ENCODE measurements at places on chromosomes 6 and 20.

GRCh38 chr20:41818991-41819390 is 200.8 kb upstream of the CHD6 start:
- no peak for DNase-seq

GRCh38 chr20:34215711-34216381 is 25.4 kb upstream of the ASIP start:
- DNase-seq: no peak

DNA sequence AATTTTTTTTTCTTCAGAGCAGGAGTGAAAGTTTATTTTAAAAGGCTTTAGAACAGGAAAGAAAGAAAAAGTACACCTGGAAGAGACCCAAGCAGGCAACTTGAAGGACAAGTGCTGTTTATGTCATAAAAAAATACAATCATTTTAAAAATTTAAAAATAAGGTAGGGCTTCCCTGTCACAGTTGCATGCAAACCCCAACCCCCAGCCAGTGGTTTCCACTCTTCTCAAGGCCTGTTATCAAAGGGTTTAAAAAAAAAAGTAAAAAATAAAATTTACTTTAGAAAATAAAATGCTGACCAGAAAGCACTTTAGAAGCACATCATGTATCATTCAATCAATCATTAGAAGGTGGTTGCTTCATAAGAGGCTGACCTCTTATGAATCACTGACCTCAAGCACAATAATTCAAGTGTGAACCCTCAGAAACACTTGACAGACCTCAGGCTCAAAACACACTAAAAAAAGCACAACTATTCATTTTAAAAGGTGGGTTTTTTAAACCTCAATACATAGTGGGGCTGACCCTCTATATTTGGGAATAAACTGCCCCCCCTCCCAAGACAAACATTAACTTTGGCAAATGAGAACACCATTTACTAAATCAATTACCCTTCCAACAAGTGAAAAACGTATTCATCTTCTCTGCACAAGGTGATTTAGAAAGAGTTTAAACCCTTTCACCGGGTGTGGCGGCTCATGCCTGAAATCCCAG is 15.6 kb downstream of the ILRUN start:
- DNase-seq: no peak

DNA sequence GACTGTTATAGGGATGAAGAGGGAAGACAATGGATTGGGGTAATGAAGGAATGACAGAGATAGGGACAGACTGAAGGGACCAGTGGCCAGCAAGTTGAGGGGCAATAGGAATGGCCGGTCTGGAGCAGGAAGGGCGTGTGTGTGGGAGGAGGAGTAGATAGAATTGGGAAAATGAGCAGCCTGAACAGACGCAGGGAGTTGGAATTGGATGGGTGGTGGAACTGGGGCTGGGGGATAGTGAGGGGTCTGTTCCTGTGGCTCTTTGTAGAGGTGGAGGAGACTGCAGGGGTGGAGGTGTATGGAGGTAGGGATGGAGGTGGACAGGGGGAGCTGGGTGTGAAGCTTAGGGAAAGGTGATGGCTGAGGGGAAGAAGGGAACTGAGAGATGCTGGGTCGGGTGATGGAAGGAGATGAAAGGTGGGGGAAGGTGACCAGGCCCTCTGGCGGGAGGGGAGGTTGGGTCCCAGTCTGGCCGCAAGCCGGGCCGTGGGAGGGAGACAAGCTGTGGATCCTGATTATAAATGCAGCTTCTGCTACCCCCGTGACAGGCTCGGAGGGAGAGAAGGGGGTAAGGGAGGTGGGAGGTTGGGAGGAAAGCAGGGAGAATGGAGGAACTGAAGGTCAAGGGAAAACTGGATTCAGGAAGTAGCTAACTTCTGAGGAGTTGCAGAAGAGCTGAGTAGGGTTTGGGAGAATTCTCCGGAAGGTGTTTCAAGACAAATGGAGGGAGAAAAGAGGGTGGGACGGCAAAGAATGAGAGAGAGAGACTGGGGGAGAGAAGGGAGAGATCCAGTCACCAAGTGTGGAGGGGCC is 5.2 kb downstream of the SYNGAP1 start:
- DNase-seq: no peak

DNA sequence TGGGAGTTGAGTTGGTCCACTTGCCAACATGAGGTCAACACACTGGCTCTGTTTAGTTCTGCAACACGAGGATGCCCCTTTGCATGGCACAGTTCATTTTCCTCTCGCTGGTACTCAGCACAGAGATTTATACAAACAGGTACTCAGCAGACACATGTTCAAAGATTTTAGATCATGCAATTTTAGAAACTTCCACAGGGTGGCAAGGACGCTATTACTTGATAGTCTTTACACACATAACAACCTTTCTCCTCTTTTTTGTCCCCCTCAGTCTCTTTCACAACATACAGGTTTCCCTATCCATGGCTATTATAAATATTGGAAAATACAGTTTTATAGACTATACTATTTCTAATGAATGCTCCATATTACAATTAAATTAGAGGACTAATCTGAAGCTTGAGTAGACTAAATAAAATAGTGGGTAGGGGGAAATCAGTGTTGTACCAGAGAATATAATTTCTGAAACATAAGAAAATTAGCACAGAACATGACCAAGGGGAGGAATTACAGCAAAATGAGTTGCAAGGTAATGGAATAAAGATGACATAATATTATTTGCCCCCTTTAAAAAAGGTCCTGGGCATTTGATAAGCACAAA is 331.8 kb upstream of the BTBD3 start:
- no peak for DNase-seq

GRCh38 chr6:163444077-163444476 is 29.6 kb downstream of the QKI start:
- no peak for DNase-seq

GRCh38 chr6:8705435-8706020 is 270.2 kb upstream of the SLC35B3 start:
- DNase-seq: no peak

DNA sequence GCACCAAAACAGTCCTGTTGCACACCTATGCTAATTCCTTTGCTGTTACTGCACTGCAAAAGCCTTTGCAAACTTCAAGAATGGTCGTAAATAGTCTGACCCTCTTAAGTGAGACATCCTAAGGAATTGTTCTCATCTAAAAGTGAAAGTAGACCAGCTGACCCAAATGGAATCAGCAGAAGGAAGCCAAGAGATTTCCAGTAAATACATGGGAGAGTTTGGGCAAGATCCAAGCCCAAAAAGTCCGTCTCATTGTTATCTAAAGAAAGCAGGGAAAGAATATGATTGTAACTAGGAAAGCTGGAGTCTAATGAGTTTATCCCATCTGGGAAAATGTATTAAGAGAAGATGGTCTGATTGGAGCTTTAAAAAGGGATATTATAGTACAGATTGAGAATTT is 43.0 kb upstream of the HIVEP1 start:
- no peak for DNase-seq

DNA sequence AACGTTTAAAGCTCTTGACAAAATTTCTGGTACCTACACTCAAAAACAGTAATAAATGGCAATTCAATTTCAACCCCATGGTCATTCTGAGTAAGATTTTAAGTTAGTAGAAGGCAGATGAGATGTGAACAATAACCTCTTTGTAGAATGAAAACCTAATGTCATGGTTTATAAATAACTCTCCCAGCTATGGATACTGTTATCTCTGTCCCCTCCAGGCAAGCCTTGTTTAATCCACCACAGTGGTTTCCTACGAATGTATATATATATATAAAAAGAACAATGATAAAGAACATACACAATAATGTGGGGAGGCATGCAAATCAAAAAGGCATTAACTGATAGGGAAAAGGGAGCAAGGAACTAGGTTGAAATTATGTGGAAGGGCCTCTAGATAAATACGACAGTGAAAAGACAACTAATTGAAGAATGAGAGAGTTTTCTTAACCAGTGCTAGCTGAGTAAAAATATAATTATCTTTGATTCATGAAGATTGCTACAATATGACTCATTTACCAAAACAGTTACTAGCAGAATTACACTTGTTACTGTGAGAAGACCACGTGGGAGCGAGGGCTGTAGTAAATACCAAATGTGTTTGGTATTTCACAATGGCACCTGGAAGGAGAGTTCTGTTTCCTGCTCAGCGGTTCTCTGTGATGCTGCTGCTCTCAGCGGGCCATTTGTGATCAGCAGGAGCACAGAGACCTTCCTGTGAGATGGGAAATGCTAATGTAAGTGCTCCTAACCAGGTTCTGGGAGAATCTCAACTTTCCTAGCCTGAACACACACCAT is 173.7 kb downstream of the MBOAT1 start:
- DNase-seq: no peak

DNA sequence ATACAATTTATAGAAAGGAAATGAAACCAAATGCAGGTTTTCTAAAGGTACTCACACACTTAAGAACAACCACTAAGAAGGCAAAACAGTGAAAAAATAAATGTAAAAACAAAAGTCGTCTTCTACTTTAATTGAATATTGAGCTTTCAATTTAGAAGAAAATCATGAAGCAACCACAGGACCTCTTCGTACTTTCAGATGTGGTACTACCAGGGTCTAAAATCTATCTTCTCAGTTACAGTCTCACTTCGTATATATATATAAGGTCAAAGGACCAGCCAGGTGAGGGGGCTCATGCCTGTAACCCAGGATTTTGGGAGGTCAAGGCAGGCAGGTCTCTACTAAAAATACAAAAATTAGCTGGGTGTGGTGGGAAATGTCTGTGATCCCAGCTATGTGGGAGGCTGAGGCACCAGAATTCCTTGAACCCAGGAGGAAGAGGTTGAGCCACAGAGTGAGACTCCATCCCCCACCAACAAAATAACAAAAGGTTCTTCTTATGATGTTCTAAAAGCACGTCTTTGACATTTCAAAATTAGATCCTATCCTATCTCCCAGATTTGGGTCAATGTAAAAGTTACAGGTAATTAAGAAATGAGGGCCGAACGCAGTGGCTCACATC is 12.5 kb downstream of the ROMO1 start:
- no peak for DNase-seq

DNA sequence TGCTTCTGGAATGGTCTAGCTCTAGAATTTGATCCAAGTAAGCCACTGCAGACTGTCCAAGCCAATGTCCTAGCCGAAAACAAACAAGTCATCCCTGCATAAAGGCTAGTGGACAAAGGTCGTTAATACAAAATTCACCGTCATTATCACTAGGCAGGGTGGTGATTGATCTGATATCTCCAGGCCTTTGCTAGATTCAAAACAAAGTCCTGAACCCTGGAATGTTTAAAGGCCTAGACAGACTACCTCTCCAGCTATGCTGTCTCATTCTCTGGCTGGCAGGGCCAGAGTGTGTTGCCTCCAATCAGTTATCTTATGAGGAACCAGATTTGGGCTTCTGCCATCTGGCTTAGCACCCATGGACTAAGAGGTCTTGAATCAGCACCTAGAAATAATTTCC is 38.3 kb downstream of the MAP7 start:
- DNase-seq: no peak

DNA sequence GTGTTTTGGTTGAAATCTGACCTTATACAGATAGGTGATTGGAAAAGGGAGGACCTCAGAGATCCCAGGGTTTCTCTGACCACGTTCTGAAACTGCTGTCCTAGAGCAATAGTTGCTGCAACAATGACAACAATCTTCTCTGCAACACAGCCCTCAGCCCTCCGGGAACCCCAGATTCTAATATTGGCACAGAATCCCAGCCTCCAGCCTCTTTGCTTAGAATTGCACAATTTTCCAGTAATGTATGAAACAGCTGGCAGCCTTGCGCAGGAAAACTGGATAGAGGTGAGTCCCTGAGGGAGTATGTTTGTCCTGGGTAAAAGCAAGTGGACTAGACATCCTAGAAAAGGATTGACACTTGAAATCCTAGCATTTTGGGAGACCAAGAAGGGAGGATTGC is 30.4 kb upstream of the PNRC1 start:
- DNase-seq: no peak

DNA sequence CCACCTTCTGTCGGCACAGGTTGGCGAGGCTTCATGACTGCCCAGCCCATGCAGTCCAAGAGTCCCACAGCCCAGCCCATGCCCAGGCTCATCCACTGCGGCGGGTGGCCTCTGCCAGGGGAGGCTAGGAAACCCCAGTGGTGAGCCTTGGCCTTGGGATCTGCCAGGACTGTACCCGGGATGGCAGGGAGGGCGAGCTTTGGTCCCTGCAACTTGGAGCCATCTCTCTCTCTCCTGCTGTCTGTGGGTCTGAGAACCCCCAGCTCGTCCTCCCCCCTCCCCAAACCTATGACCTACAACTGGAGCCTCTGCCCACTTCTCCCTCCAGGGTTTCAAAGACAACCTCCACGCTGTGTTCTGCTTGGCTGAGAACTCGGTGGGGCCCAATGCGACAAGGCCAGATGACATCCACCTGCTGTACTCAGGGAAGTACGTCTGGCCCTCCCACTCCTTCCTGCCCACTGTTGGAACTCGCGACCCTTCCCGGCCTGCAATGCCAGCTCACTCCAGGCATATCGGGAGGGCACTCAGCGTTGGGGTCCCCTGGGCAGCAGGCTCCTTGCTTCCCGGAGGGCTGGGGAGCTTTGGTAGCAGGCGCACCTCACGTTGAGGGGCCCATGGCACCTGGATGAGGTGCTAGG is 19.7 kb downstream of the NPEPL1 start:
- no peak for DNase-seq

DNA sequence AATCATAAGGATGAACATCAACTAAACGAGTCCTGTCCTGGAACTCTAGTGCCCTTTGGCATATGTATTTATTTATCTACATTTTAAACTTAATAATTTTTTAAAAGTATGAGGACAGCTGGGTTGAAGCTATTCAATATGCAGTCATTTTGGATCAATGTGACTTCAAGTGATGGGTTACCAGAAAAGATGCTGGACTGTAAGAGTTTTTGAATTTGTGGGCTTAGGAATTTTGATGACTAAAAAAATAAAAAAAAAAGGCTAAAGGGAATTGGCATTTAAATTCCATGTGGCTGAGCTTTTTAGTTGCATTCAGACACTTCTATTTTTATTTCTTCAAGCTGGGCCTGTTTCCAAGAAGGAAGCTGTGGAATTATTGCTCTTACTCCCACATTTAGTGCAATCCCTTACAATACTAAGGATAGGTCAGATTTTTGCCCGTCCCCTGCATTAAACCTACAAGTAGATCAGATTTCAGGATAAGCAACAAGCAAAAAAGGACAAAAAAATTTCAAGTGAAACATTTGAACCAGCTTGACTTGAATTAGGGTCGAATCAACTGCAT is 704.2 kb upstream of the CITED2 start:
- no peak for DNase-seq

- DNase-seq: peak; percentile 69
These were observed 995 bp downstream of the STK4 start for GRCh38 chr20:44967207-44967807.

GRCh38 chr20:22425344-22426295 is 158.8 kb downstream of the FOXA2 start:
- no peak for DNase-seq

GRCh38 chr6:159919011-159919511 is 28.3 kb downstream of the MAS1 start:
- no peak for DNase-seq

DNA sequence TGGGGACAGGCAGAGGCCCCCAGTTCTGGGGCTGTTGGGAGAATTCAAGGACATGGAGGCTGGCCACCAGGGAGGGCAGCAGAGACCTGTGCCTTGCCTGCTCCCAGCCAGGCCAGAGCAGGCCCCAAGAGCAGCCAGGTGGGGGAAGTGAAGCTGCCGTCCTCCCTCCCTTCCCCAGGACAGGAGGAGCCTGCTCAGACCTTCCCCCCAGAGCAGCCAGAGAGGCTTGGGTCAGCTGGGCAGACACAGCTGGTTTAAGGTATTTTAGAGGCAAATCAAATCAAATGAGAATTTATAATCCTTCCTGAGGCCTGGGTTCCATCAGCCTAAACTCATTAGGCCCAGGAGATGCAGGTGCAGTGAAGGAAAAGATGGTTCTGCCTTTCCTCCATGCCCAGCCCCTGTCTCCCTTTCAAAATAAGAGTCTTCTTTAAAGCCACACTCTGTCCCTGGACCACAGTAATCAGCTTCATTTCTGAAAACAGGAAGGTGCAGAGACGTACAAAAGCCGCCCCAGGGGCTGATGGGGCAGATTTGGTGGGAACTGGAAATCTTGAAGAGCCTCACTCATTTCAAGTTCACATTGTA is 21.7 kb downstream of the BMP7 start:
- no peak for DNase-seq

All from GF-D8 (cell line).